Common myeloid progenitor, CD34-positive (primary cell): ENCODE measurements at places on chromosomes 7 and 10.

GRCh38 chr7:103685646-103686045 lies 239.6 kb upstream of the SLC26A5 start:
- no peak overlapping the region for H3K27ac ChIP-seq
- H3K4me1 ChIP-seq: no peaks in the 10 kb centered on the region
- no peak overlapping the region for H3K4me3 ChIP-seq
- H3K27me3 ChIP-seq: no peaks in the 10 kb centered on the region
- no peaks in the 10 kb centered on the region for H3K36me3 ChIP-seq
- no peak for DNase-seq

DNA sequence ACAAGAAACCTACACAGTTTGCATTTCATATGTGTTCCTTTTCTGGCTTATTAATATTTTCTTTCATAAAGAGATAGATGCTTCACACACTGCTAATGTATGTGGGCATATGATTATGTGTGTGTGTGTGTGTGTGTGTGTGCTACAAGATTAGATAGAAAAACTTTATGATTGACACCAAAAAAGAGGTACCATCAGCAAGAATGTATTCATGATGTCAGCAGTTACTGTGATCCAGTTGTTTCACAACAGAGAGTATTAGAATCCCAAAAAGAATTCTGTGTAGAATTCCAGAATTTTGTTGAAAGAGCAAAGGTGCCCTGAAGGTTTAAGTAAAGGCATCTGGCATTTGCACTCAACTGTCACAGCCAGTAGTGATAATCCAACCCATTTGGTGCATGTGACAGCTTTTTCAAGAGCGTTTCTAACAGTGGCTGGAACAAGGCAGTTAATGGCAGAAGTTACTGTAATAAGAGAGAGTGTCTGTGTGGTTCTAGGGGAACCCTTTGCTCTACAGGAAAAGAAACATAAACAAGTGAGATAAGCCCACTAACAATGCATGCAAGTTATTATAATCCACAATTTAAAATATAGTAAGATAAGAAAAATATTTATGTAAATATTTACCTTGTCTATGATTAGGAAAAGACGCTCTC lies 16.6 kb downstream of the RELN start:
- H3K36me3 ChIP-seq: no peaks in the 10 kb centered on the region
- no peak for DNase-seq
- H3K27me3 ChIP-seq: no peaks in the 10 kb centered on the region
- H3K4me3 ChIP-seq: no peak overlapping the region
- H3K4me1 ChIP-seq: no peaks in the 10 kb centered on the region
- no peak overlapping the region for H3K27ac ChIP-seq

DNA sequence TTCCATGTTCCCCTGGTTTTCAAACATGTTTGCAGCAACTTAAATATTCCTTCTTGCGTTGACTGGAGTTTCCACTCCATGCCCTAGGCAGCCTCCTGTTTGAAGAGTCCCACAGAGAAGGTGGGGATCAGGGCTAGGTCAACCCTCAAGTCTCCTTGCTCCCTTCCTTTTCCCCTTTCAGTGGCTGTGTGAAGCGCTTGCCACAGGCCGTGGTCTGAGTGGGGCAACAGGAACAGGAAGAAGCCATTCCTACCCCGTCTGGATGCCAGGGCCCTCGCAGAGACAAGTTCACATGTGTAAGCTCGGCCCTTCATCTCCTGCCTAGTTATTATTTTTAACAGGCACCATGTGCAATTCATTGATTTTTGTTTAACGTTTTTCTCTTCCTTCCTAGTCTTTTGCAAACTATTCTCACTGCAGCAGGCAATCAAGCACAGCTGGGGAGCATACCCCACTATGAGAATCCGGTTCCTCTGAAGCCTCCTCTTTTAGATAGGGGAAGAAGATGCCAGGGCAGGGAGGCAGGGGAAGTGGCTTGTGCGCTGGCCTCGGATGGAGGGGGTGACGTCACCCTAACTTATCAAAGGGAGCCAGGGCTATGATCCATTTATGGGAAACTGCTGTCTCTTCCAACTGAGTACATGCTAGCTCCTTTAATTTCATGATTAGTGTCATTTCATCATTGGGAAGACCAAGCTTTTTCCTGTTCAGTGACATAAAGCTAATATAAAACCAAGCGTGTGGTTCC lies 64.2 kb downstream of the PRLHR start:
- H3K27me3 ChIP-seq: no peaks in the 10 kb centered on the region
- H3K27ac ChIP-seq: no peak overlapping the region
- DNase-seq: peak; percentile 1
- H3K4me1 ChIP-seq: no peaks in the 10 kb centered on the region
- no peaks in the 10 kb centered on the region for H3K36me3 ChIP-seq

GRCh38 chr7:70457482-70457881 lies 674.5 kb upstream of the GALNT17 start:
- no peaks in the 10 kb centered on the region for H3K36me3 ChIP-seq
- no peak overlapping the region for H3K27ac ChIP-seq
- no peaks in the 10 kb centered on the region for H3K27me3 ChIP-seq
- no peak for DNase-seq
- H3K4me1 ChIP-seq: no peaks in the 10 kb centered on the region

DNA sequence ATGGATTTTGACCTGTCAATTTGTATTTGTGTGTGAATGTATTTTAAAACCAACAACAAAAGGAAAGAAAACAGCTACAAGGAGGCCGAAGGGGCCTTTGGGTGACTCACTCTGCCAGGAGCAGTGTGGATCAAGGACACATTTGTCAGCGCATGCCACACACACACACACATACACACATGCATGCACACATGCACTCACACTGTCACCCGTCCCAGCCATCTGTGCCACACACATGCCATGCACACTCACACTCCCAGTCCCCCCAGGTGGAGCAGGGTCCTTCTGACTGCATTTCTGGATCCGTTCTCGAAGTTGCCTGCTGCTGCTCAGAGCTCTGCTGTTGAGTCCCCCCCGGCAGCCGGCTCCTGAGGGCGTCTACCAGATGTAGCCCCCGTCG lies 26.0 kb downstream of the SPOCK2 start:
- peaks cover 13% of the 10 kb centered on the region for H3K36me3 ChIP-seq
- H3K4me3 ChIP-seq: no peak overlapping the region
- no peak for DNase-seq
- no peak overlapping the region for H3K27ac ChIP-seq

DNA sequence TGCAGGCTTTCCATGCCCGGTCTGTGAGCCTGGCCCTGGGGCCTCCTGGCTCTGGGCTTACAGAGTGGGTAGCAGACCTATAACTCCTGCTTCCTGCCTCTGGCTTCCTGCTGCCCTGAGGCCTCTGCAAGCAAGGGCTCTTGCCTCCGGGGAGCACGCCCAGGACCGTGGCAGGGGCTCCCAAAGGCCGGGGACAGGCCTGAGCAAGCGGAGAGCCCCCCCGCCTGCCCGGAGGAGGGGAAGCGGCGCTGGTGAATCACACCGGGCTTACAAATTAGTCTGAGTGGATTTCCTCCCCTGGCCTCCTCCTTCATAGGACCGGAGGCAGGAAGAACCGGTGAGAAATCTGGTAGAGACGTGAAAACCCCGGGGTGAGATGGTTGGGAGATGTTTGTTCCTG lies 1.5 kb upstream of the MYL10 start:
- no peak overlapping the region for H3K4me3 ChIP-seq
- no peaks in the 10 kb centered on the region for H3K36me3 ChIP-seq
- DNase-seq: peak; percentile 44
- peaks cover 10% of the 10 kb centered on the region for H3K27me3 ChIP-seq

DNA sequence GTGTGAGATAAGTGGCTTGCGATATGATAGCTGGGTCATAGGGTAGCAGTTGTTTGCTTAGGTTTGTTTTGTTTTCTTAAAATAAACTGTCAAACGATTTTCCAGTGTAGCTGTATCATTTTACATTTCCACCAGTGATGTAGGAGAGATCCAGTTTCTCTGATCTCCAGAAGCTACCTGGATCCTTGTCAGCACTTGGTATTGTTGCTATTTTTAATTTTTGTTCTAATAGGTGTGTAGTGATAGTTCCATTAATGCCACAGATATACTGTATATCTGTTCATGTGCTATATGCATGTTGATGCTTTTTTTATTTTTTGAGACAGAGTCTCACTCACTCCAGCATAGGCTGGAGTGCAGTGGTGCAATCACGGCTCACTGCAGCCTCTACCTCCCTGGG lies 44.4 kb downstream of the GOLGA7B start:
- H3K4me3 ChIP-seq: no peak overlapping the region
- H3K27me3 ChIP-seq: no peaks in the 10 kb centered on the region
- no peaks in the 10 kb centered on the region for H3K36me3 ChIP-seq

DNA sequence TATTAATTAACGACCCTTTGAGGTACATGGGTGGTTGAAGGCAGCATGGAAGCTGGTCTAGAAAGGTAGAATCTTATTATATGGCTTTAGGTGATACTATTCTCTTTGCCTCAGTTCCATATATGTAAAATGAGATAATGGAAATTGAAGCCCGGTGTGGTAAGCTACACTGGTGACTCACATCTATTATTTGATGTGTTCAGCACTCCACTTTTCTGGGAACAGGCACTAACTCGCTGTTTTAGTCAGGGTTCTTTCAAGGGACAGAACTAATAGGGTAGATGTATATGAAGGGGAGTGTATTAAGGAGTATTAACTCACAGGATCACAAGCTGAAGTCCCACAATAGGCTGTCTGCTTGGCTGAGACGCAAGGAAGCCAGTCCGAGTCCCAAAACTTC lies 4.4 kb upstream of the TRUB1 start:
- H3K27me3 ChIP-seq: no peaks in the 10 kb centered on the region
- no peaks in the 10 kb centered on the region for H3K36me3 ChIP-seq
- no peak for DNase-seq

DNA sequence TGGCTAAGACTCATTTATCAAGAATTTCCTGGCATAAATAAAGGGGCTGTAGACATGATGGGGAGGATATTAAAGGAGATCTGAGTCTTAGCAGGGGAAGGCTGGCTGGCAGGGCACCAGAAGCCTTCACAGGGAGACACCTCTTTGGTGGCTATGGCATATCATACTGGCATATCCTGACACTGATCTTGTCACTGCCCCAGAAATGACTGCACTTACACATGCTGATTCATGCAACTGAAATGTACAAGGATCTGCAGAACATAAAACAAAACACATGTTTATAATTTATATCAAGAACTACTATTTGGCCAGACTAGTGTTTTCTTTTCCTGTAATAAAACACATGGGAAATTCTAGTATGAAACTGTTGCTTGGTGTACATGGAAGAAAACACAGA lies 5.5 kb upstream of the LIPN start:
- H3K4me1 ChIP-seq: peaks cover 11% of the 10 kb centered on the region
- H3K36me3 ChIP-seq: no peaks in the 10 kb centered on the region
- H3K27me3 ChIP-seq: no peaks in the 10 kb centered on the region
- peak; percentile 55 for DNase-seq
- H3K4me3 ChIP-seq: no peak overlapping the region

- DNase-seq: no peak
- H3K4me3 ChIP-seq: no peak overlapping the region
- no peak overlapping the region for H3K27ac ChIP-seq
- H3K36me3 ChIP-seq: no peaks in the 10 kb centered on the region
Observed at GRCh38 chr10:69895759-69896158, 94.1 kb downstream of the COL13A1 start.

DNA sequence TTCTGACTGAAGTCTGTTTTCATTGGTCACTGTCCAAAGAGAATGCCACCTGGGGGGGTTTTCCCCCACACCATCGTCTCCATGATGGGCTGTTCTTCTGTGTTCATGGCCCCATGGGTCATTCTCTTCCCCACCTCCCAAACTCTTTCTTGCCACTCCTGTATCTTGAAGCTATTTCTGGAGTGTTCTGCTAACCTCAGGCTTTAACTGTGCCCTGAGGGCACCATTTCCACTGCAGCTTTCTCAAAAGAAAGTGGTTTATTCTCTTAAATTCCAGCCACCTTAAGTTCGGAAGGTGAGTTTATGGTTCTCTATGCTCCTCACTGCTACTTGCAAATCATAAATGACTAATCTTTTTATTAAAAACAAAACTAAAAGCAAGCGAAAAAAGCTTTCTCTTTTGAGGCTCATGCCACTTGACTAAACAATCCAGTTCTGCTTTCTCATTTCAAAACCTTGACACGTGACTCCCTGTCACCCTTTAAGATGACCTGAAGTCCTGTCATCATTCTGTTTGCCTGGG lies 7.4 kb upstream of the APBB1IP start:
- H3K27ac ChIP-seq: peak overlapping the region; percentile 62
- DNase-seq: peak; percentile 64
- no peaks in the 10 kb centered on the region for H3K27me3 ChIP-seq
- H3K36me3 ChIP-seq: no peaks in the 10 kb centered on the region
- H3K4me1 ChIP-seq: peaks cover 13% of the 10 kb centered on the region

DNA sequence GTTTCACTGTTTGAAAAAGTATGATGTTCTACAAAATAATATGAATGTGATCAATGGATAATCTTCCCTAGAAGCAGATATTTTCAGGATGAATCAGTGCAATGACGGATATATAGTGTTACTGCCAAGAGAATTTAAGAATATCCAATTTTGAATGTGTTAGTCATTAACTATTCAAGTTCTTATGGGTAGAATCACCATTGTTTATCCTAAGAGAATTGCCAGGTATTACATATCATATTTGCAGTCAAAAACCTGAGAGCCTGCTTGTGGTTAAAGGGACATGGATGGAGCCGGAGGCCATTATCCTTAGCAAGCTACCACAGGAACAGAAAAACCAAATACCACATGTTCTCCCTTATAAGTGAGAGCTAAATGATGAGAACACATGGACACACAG lies 26.9 kb downstream of the AHR start:
- H3K36me3 ChIP-seq: peaks cover 53% of the 10 kb centered on the region
- no peaks in the 10 kb centered on the region for H3K4me1 ChIP-seq
- no peak overlapping the region for H3K27ac ChIP-seq
- DNase-seq: no peak
- no peak overlapping the region for H3K4me3 ChIP-seq
- H3K27me3 ChIP-seq: no peaks in the 10 kb centered on the region

DNA sequence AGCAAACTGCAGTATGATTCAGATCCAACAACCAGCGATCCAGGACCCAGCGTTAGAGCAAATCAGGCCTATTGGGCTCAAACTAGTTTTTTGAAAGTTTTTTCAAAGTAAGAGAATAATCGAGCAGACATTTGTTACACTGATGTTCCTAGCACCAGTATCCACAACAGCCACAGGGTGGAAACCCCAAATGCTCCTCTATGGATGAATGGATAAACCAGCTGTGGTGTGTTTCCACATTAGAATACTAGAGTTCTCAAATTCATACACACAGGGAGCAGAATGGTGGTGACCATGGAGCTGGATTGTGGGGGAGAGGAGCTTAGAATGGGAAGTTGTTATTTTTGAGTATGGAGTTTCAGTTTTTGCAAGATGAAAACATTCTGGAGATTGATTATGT lies 60.7 kb downstream of the PDIA4 start:
- no peaks in the 10 kb centered on the region for H3K36me3 ChIP-seq
- H3K4me3 ChIP-seq: no peak overlapping the region
- no peaks in the 10 kb centered on the region for H3K27me3 ChIP-seq
- no peak overlapping the region for H3K27ac ChIP-seq
- H3K4me1 ChIP-seq: peaks cover 14% of the 10 kb centered on the region

- peak overlapping the region; percentile 47 for H3K4me3 ChIP-seq
- no peaks in the 10 kb centered on the region for H3K36me3 ChIP-seq
- DNase-seq: peak; percentile 81
- H3K27me3 ChIP-seq: no peaks in the 10 kb centered on the region
- peak overlapping the region; percentile 51 for H3K27ac ChIP-seq
Observed at GRCh38 chr7:17302575-17303142, 4.2 kb downstream of the AHR start.

GRCh38 chr10:33248638-33249037 lies 85.8 kb downstream of the NRP1 start:
- H3K4me3 ChIP-seq: no peak overlapping the region
- H3K27me3 ChIP-seq: no peaks in the 10 kb centered on the region
- peak; percentile 93 for DNase-seq
- H3K27ac ChIP-seq: no peak overlapping the region
- H3K36me3 ChIP-seq: no peaks in the 10 kb centered on the region
